ENCODE measurements at places on chromosomes 6 and 20.

GRCh38 chr6:47188588-47189021 lies 121.1 kb downstream of the TNFRSF21 start:
- no peak for DNase-seq

- no peak for DNase-seq
Observed at GRCh38 chr6:26412228-26412627, 10.2 kb downstream of the BTN3A1 start.

GRCh38 chr6:122772724-122773415 lies 6.6 kb upstream of the FABP7 start:
- DNase-seq: no peak

GRCh38 chr20:62742979-62743776 lies 34.5 kb downstream of the NTSR1 start:
- DNase-seq: no peak
